ENCODE measurements at places on chromosomes 16 and 17.

DNA sequence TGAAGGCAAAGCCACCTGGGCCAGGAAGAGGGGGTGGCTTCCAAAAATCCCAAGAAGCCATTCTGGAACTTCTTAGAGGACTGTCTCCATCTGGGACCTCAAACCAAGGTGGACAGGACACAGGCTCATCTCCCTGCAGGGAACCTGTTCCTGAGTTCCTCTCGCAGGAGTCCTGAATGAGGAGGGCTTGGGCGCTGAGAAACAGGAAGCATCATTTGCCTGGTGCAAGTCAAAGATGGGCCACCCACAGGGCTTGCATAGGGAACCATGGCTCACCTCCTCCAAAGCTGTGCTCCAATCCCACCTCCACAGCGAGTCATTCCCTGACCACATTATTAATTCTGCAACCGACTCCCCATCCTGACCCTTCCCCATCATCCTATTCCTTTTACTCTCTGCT lies 55.0 kb upstream of the RPL38 start:
- no peak overlapping the region for H3K4me3 ChIP-seq
- H3K4me1 ChIP-seq: no peaks in the 10 kb centered on the region
- peaks cover 71% of the 10 kb centered on the region for H3K27me3 ChIP-seq
- peaks cover 2% of the 10 kb centered on the region for H3K36me3 ChIP-seq
- H3K27ac ChIP-seq: no peak overlapping the region

DNA sequence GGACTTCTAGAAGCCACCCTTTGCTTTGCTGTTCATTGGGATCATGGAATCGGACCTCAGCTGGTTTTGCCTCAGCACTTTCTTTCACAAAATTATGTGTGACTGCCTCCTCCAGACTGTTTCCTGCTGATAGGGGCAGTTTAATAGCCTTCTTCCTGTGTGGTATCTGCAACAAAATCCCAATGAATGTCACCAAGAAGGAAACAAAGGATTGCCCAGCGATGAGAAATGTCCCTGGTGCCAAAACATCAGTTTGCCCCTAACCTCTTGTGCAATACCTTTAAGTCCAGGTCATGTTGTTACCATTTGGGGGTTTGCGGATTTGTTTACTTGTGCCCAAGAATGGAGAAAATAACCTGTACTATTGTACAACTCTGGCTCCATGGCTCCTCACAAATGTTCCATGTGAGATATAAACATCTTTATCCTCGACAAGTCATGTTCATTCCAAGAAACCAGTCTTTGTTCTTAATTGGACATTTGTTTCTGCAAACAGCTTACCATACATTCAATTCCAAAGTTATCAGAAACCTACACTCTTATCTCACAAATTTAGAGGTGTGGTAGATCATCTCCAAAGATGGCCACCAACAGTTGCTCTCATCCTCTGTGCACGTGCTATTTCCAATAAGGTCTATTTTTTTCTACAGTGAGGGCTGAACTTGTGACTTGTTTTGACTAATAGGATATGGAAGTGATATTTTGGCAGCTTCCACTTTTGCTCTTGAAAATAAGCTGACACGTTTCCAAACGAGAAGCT lies 14.8 kb downstream of the TAC4 start:
- no peak overlapping the region for H3K27ac ChIP-seq
- H3K27me3 ChIP-seq: no peaks in the 10 kb centered on the region
- H3K4me3 ChIP-seq: no peak overlapping the region
- H3K36me3 ChIP-seq: peaks cover 59% of the 10 kb centered on the region
- peaks cover 18% of the 10 kb centered on the region for H3K4me1 ChIP-seq

DNA sequence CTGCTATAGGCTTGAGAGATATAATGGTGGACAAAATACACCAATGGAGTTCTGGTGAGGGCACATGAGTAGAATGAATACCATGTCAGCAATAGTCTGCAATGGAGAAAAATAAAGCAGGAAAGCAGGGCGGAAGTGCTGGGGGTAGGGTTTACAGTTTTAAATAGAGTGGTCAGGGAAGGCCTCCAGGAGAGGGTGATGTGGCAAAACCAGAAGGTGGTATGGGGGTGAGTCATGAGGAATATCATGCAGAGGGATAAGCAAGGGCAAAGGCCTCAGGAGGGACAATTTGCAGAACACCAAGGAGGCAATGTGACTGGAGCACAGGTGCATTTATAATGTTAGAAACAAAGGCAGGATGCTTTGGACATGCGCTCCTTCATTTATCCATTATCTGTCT lies 102.0 kb downstream of the ITFG1 start:
- H3K4me1 ChIP-seq: no peaks in the 10 kb centered on the region
- no peak for DNase-seq
- no peaks in the 10 kb centered on the region for H3K27me3 ChIP-seq
- no peak overlapping the region for H3K4me3 ChIP-seq
- H3K36me3 ChIP-seq: peaks cover 1% of the 10 kb centered on the region

DNA sequence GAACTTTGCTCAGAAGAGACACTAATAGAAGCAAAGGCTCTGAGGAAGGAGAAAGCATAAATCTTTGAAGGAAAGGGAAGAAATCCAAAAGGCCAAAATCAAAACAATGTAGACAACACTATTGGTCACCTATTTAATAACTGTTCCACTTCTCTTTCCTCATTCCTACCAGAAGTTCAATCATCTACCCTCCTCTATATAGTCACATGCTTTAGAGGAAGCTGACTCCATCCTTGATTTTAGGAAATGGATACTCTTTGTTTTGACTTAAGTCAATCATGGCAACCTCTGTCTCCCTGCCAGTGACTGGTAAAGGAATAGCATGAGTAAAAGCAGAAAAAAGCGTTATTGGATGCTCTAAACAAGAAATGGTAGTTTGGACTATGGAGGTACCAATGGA lies 7.3 kb downstream of the BRIP1 start:
- no peak for DNase-seq
- no peaks in the 10 kb centered on the region for H3K4me1 ChIP-seq
- no peak overlapping the region for H3K4me3 ChIP-seq
- H3K27me3 ChIP-seq: no peaks in the 10 kb centered on the region

GRCh38 chr17:28911411-28912045 lies 8.6 kb upstream of the DHRS13 start:
- peaks cover 78% of the 10 kb centered on the region for H3K36me3 ChIP-seq
- H3K27me3 ChIP-seq: no peaks in the 10 kb centered on the region
- H3K4me3 ChIP-seq: no peak overlapping the region

- peak overlapping the region; percentile 97 for H3K27ac ChIP-seq
- peak; percentile 69 for DNase-seq
- no peaks in the 10 kb centered on the region for H3K27me3 ChIP-seq
- peaks cover 53% of the 10 kb centered on the region for H3K4me1 ChIP-seq
- H3K4me3 ChIP-seq: peak overlapping the region; percentile 74
Observed at GRCh38 chr16:11232852-11233726, 22.9 kb downstream of the SOCS1 start.

DNA sequence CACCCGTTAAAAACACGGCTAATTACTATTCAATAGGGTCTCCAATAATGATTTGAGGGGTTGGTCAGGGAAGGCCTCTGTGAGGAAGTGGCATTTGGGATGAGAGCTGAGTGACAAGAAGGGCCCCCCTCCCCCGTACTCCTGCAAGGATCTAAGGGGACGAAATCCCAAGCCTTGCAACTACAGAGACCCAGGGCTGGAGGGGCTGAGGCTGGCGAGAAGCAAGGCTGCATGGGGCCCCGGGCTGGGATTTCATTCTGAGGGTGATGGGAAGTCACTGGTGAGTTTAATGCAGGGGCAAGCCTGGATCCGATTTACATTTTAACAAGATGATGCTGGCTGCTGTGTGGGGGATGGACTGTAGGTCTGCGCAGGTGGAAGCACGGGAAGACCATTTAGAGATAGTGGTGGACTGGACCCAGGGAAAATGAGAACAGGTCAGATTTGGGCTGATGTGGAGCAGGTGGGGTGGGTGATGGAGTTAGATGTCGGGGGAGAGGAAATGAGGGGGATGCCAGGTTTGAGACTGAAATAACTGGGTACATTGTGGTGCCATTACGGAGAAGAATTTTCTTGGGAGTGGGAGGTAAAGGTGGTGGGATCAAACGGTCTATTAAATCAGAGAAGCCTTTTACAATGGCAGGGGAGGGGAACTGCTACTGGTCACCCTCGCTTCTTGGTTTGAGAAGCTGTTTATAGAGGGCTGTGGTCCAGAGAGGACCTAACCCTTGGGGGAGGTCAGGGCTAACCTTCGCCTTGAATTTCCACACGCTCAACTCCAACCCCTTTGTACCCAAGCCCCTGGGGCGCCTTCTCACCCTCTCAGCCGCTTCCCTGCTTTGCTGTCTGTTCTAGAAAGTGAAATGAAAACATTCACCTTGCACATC lies 932 bp upstream of the MYBBP1A start:
- peak overlapping the region; percentile 89 for H3K4me3 ChIP-seq
- peaks cover 16% of the 10 kb centered on the region for H3K36me3 ChIP-seq
- H3K27me3 ChIP-seq: no peaks in the 10 kb centered on the region
- no peak for DNase-seq
- peak overlapping the region; percentile 96 for H3K27ac ChIP-seq
- peaks cover 27% of the 10 kb centered on the region for H3K4me1 ChIP-seq

DNA sequence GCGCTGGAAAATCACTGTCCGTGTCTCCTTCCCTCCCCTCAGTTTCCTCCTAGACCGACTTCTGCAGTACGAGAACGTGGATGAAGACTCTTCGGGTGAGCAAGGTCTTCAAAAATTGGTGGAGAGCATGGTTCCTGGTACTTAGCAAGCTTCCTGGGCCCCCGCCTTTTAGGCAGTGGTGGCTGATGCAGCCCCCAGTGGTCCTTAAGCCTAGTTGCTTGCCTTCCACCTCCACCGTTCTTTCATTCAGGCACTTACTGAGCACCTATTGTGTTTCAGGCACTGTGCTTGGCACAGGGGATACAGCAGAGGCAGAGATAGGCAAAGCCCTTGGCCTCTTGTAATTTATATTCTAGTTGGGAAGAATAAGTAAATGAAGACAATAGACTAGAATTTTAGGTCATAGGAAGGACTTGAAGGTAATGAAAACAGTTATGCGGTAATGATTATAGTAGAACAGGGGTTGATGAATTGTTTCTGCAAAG lies 767 bp downstream of the INO80E start:
- peaks cover 43% of the 10 kb centered on the region for H3K4me1 ChIP-seq
- H3K27ac ChIP-seq: peak overlapping the region; percentile 96
- no peaks in the 10 kb centered on the region for H3K27me3 ChIP-seq
- peak overlapping the region; percentile 99 for H3K4me3 ChIP-seq
- peaks cover 31% of the 10 kb centered on the region for H3K36me3 ChIP-seq
- no peak for DNase-seq

DNA sequence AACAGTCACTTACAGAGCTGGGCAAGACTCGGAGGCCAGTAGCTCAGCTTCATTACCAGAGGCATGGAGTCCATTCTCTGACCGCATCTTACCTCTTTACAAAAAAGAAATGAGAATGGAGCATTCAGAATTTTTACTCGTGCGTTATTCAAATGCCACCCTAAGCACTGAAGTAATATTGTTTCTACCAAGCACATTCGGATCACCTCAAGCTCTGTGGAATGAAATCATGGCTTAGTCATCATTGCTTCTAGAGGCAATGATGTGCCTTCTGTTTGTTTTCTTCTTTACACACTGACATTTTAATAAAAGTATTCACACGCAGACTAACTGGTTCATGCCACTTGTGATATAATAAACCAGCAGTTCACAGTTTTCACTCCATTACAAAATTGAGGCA lies 206.8 kb downstream of the PHKB start:
- no peak overlapping the region for H3K27ac ChIP-seq
- no peaks in the 10 kb centered on the region for H3K27me3 ChIP-seq
- peaks cover 15% of the 10 kb centered on the region for H3K36me3 ChIP-seq
- H3K4me1 ChIP-seq: peaks cover 11% of the 10 kb centered on the region
- no peak for DNase-seq
- no peak overlapping the region for H3K4me3 ChIP-seq

DNA sequence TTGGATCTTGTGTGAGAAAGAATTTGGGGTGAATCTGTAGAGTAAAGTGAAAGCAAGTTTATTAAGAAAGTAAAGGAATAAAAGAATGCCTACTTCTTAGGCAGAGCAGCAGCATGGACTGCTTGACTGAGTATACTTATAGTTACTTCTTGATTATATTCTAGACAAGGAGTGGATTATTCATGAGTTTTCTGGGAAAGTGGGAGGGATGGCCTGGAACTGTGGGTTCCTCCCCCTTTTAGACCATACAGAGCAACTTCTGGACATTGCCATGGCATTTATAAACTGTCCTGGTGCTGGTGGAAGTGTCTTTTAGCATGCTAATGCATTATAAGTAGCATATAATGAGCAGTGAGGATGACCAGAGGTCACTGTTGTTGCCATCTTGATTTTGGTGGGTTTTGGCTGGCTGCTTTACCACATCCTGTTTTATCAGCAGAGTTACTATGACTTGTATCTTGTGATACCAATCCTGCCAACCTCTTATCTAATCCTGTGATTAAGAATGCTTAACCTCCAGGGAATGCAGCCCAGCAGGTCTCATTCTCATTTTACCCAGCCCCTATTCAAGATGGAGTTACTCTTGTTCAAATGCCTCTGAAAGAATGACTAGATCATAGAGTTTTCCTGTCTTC lies 58.7 kb downstream of the HSD17B2 start:
- no peak for DNase-seq
- H3K4me1 ChIP-seq: no peaks in the 10 kb centered on the region
- H3K4me3 ChIP-seq: no peak overlapping the region
- peaks cover 11% of the 10 kb centered on the region for H3K27me3 ChIP-seq

DNA sequence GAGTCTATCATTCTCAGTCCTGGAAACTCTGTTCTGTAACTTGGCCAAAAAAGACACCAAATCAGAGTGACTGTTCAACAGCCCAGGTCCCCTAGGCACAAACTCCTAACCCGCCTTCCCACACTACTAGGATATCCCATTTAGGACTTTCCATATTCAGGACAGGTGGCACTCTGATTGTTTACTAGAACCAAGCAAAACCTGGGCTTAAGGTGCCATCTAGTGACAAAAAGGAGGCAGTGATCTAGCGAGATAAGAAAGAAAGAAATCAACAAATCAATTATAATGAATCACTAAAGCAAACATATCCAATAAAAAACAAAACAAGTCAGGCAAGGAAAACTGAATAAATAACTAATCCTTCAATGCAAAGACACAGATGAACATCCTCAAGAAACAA lies 203.9 kb downstream of the CEP112 start:
- peaks cover 31% of the 10 kb centered on the region for H3K27me3 ChIP-seq
- no peak overlapping the region for H3K27ac ChIP-seq
- DNase-seq: no peak
- no peaks in the 10 kb centered on the region for H3K4me1 ChIP-seq
- H3K4me3 ChIP-seq: no peak overlapping the region

DNA sequence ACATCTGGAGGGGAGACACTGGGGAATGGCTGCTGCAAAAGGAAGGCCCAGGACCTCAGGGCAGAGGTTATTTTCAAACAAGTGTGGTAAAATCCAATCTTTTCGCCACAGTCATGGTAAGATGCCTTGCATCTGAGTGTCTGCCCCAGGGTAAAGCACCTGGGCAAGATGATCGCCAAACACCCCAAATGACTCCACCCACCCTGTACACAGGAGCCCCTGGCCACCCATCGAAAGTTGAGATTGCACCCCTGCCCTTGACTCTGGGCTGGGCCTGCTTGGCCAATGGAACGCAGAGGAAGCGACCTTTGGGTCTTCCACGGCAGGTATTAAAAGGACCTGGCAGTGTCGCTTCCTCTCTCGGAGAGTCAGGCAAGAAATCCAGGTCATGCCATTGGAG lies 88.8 kb downstream of the C16orf95 start:
- H3K4me3 ChIP-seq: no peak overlapping the region
- peaks cover 16% of the 10 kb centered on the region for H3K27me3 ChIP-seq
- DNase-seq: no peak
- H3K27ac ChIP-seq: no peak overlapping the region
- no peaks in the 10 kb centered on the region for H3K4me1 ChIP-seq

- no peaks in the 10 kb centered on the region for H3K4me1 ChIP-seq
- no peaks in the 10 kb centered on the region for H3K36me3 ChIP-seq
- H3K4me3 ChIP-seq: no peak overlapping the region
- no peak overlapping the region for H3K27ac ChIP-seq
Observed at GRCh38 chr17:43609613-43610385, 51.9 kb downstream of the MEOX1 start.

All from central memory CD8-positive, alpha-beta T cell (primary cell).